ENCODE measurements at places on chromosomes 12 and 14. TPM values are rescaled to one million over a fixed set of nuclear protein-coding genes. Genes with fewer than 3 reads are reported as not detected.

DNA sequence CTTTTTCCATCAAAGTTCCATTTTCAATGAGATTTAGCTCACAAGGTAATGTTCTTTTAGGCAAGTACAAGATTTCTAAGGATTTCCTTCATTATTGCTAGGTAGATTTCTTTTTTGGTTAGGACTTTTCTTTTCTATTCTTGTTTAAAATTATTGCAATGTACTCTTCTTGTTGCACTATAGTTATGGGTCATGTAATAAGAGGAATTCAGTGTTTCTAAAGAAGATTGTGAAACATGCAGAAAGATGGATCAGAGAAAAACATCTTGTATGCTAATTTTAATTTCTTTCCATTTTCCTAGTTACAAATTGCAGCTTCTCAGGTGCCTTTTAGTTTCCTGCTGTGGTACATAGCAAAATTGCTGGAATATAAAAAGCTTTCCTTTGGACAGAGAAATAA, 56.1 kb downstream of the BTG1 start:
- no peak for DNase-seq

DNA sequence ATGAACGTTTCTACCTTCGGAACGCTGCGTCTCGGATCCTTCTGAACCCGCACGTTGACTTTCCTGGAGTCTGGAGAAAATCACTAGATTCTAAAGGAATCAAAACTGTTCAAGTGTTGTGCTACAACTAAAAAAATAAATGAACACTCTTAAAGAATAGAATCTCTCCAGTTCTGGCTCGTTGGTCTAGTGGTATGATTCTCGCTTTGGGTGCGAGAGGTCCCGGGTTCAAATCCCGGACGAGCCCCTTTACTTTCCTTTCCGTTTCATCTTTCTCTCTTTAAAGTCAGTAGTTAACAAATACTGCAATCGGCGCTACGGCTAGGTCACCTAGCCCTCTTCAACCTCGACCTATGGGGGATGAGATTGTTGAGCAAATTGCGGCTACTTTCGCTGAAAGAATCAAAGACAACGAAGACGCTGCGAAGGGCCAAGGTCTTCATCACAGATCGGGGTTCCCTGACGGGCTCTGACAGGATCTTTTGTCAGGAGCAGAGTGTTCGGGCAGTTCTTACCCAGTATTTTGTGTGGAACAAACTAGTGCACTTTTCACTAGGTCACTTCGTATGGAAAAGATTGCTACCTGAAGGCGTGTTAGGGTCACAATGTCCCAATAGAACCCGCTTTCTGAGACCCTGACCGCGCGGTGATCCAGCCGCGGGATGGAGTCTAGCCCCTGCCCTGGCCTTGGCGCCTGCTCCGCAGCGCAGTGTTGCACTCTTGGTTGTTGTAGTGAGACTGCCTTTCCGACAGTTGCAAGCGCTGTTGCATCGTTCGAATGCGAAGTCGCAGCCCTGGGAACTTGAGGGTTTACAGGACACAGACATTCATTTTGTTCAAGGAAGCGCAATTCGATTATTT, 8.4 kb downstream of the OR6S1 start:
- no peak for DNase-seq

GRCh38 chr14:32657081-32657480, 281.6 kb upstream of the NPAS3 start:
- peak; percentile 64 for DNase-seq

RPS6KA5 gene
- total RNA-seq: 2.1 TPM

GRCh38 chr12:153080-153746, 60.7 kb downstream of the SLC6A12 start:
- peak; percentile 83 for DNase-seq

- peak; percentile 82 for DNase-seq
Measured at GRCh38 chr14:34629657-34630529, at the start of gene SNX6. SNX6 (minus strand) TSS chr14:34630148; CDS start chr14:34630116, 32 bp downstream.

OAS1 gene
- 32.0 TPM for total RNA-seq

PLXNC1 gene
- 10.5 TPM for total RNA-seq

CNTN1 gene
- total RNA-seq: 36.5 TPM
